Tibial nerve (tissue), 4 donors: ENCODE measurements at places on chromosomes 1 and 21.

- no peak for DNase-seq
These were observed 32.7 kb downstream of the HSPG2 start for GRCh38 chr1:21904454-21904703.

DNA sequence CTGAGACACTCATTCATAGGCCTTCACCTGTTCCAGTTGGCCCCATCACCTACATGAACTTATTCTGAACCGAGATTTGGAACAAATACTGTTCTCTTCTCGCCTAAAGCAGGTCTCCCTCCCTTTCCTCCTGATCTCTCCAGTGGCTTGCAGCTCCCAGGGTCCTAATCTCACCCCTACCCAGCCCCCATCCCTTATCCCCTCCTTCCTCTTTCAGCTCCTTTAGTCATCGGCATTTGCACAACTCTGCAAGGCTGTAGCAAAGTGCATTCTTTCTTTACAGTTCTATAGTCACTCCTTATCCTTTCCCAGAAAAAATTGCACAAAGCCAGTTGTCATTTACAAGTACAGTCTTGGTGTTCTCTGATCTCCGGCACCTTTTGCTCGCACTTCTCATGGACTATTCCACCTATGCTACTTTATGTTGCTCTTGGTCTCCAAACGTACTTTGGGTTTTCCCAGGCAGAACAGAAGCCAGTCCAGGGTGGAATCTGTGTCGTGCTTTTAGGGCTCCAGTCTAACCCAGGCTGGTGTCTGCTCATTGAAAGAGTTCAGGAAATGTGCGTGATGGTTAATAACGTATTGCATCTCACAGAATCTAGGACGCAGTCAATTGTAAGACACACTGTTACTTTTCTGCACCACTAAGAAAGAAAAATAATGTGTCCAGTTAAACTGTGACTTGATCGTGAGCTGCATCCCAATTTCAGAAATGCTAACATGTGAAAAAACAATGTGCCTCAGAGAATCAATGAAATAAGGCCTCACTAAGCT is 965 bp downstream of the ABCA4 start:
- no peak for DNase-seq

- DNase-seq, result no peak
These were observed 45.1 kb upstream of the MUTYH start for GRCh38 chr1:45385302-45385701.

GRCh38 chr1:167934426-167935215 is 1.9 kb upstream of the DCAF6 start:
- DNase-seq, result no peak

DNA sequence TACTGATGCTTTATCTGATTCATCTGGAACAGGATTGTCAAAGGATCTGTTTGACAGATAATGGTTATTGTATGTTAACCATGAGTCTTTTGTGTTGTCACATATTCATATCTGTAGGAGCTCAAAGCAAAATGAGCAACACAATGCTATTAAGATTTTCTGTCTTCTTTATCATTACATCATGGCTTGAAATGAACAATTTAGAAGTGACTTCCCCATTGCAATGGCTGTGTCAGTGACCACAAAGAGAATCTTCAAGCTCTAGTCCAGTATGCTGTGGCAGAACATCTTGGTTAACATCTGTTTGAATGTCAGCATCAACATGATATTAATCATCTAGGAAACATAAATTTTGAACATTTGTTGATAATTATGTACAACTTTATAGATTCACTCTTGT is 1148.5 kb downstream of the PLA2G4A start:
- DNase-seq, result no peak

DNA sequence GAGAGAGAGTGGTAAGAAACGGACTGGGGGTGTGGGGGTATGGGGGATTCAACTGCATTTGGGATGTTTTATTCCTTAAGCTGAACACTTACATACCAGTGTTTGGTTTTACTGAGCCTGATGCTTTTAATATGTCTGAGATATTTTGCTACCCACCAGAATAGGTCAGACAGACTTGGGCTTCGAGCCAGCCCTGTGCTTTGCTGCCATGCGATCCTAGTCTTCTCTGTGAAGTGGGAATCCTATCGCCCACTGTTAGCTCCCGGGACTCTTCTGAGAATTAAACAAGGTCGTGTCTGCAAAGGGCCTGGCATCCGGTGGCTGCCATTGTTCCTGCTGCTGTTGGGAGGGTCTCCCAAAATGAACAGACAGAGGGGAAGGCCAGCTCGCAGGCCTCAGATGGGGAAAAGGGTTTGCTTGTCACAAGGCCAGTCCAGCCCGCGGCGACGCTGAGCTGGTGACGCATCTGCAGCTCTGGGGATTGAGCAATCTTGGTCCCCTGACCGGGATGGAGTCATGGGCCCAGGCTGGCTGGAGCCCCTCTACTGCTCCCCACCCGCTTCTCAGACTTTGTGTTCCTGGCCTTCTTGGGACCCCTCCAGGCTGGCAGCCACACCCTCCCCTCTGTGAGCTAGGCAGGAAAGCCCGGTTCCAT is 26.9 kb upstream of the ECE1 start:
- peak; percentile 78 for DNase-seq
